Progenitor cell of endocrine pancreas (in vitro differentiated cells): ENCODE measurements at places on chromosomes 12 and 14. TPM values are rescaled to one million over a fixed set of nuclear protein-coding genes. Genes with fewer than 3 reads are reported as not detected.

Gene NPFF
- not detected in 2 replicates for total RNA-seq

Gene PCED1B
- total RNA-seq: 0.91 and 1.1 TPM in 2 replicates

Gene SLCO1A2
- 14.1 and 14.7 TPM in 2 replicates for total RNA-seq

Gene LTA4H
- total RNA-seq: 98.9 and 103 TPM in 2 replicates
